ENCODE measurements at places on chromosomes 5 and 9. TPM values are rescaled to one million over a fixed set of nuclear protein-coding genes. Genes with fewer than 3 reads are reported as not detected.

EQTN gene
- total RNA-seq: not detected

FAM153A gene
- total RNA-seq: 12.8 TPM

DNA sequence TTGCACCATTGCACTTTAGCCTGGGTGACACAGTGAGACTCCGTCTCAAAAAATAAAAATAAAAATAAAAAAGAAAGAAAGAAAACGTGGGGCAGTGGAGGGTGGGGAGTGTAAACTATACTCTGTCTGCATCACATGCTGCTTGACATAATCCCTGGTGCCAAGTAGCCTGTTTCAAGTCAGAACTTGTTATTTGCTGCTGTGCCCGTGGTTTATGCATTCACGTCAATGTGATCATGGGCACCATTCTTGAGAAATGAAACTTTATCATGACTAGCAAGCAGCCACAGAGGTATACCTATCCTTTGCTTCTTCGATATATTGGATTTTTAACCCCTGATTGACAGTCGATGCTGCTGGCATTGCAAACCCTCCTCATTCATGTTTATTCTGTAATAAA is 4.1 kb upstream of the SMU1 start:
- no peak overlapping the region for H3K27ac ChIP-seq
- H3K4me1 ChIP-seq: peaks cover 36% of the 10 kb centered on the region
- no peaks in the 10 kb centered on the region for H3K27me3 ChIP-seq
- H3K4me3 ChIP-seq: no peak overlapping the region
- peak; percentile 71 for DNase-seq

DNA sequence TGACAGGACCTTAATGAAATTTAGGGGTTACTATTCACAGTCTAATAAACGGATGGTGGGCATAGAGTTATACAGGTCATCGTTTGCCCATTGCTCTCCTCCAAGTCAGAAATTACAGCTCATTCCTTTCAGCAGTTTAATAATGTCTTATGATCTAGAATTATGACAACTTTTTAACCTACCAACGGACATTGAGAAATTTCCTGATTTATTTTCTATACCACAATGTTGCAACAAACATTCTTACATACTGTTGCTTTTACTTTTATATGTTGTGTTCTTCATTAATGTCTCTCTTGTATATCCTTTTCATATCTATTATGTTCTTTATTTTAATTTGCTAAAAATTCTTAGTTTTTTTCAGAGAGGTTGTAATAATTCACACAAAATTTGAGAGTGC is 152.8 kb upstream of the PRLR start:
- no peaks in the 10 kb centered on the region for H3K27me3 ChIP-seq
- no peaks in the 10 kb centered on the region for H3K36me3 ChIP-seq
- H3K27ac ChIP-seq: no peak overlapping the region

ANKRD31 gene
- total RNA-seq: 0.47 TPM

UGT3A1 gene
- not detected for total RNA-seq

- H3K4me3 ChIP-seq: no peak overlapping the region
- no peaks in the 10 kb centered on the region for H3K27me3 ChIP-seq
- no peaks in the 10 kb centered on the region for H3K36me3 ChIP-seq
- no peaks in the 10 kb centered on the region for H3K4me1 ChIP-seq
Observed at GRCh38 chr5:31362931-31363568, 168.8 kb downstream of the DROSHA start.

DNA sequence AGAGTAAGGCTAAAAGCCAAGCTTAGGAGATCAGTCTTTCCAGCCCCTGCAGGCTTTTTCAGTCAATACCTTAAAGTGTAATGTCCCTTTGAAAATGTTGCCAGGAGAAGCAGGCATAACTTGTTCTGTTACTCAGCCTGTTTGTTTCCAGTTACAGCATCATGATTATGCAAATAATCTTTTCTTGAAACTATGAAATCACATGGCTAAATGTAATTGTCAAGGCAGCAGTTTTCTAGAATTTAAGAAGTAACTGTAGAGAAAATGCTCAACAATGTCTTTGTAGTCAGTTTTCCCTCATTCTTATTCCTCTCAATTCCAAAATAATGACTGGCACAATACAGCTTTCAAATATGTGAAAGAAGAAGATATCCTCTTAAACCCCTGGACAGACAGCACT is 1.9 kb upstream of the GPR107 start:
- H3K4me3 ChIP-seq: peak overlapping the region; percentile 62
- peaks cover 2% of the 10 kb centered on the region for H3K36me3 ChIP-seq
- H3K27me3 ChIP-seq: no peaks in the 10 kb centered on the region
- peak overlapping the region; percentile 48 for H3K27ac ChIP-seq
- DNase-seq: no peak
